SJCRH30 (cell line): ENCODE measurements at places on chromosomes 16 and 17. TPM values are rescaled to one million over a fixed set of nuclear protein-coding genes. Genes with fewer than 3 reads are reported as not detected.

Gene FSCN2
- total RNA-seq, result 0.43 and 0.61 TPM in 2 replicates

Gene BCAS3
- 9.6 and 11.6 TPM in 2 replicates for total RNA-seq

Gene PPP1R1B
- total RNA-seq, result not detected in 2 replicates

DNA sequence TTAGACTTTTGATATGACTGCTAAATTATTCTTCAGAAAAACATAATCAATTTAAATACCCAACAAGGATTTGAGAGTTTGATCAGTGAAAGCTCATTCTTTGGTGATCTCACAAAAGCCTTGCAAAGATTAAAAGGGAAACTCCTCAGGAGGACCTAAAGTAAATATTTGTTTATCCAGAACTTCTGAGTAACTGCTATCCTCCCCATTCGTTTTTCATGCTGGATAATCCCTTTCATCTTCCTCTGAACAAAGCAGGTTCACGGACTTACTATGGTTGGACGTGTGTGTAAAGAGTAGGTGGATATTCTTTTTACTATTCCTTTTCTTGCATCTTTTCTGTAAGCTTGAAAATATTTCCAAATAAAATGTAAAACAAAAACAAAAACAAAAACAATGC lies 124.7 kb downstream of the CPPED1 start:
- no peak overlapping the region for H3K4me3 ChIP-seq
- no peak overlapping the region for H3K27ac ChIP-seq
- no peak for DNase-seq

GRCh38 chr16:56354746-56355145 lies 70.6 kb downstream of the AMFR start:
- no peak for DNase-seq
- H3K4me1 ChIP-seq, result peaks cover 3% of the 10 kb centered on the region; the same call in 1 of the 2 replicates
- no peak overlapping the region for H3K27ac ChIP-seq
- no peak overlapping the region for H3K4me3 ChIP-seq
- H3K36me3 ChIP-seq, result no peaks in the 10 kb centered on the region

DNA sequence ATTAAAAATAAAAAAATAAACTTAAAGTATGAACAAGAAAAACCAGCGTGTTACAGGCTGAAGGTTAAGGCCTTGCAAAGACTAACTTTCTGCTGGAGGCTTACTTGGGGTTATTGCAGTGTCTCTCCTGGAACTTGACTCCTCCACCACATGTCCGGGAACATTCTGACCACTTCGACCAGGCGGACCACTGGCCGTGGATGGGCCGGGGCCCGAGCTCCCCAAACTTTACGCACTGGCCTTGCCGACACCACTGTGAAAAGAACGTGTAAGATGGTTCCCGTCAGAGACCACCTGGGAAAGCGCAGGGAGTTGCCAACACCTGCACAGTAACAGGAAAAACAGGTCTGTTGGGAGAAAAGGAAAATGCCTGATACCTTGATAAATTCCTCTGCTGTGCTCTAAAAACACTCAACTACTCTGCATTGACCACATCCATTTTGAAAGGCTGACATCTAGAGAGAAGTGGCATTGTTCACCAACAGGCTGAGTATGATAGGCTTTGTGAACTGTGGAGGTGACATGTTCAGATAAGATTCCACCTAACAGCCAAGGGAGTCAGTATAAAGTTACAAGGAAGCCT lies 99.1 kb downstream of the ADAMTS18 start:
- H3K4me1 ChIP-seq, result no peaks in the 10 kb centered on the region
- no peak overlapping the region for H3K4me3 ChIP-seq
- no peaks in the 10 kb centered on the region for H3K36me3 ChIP-seq
- H3K27me3 ChIP-seq, result no peaks in the 10 kb centered on the region
- no peak for DNase-seq

- peaks cover 3% of the 10 kb centered on the region; the same call in 1 of the 2 replicates for H3K4me1 ChIP-seq
- no peaks in the 10 kb centered on the region for H3K27me3 ChIP-seq
- H3K4me3 ChIP-seq, result peak overlapping the region; percentile 91
- peaks cover 14% of the 10 kb centered on the region for H3K36me3 ChIP-seq
Observed at GRCh38 chr17:82752371-82753200, 721 bp downstream of the TBCD start.

DNA sequence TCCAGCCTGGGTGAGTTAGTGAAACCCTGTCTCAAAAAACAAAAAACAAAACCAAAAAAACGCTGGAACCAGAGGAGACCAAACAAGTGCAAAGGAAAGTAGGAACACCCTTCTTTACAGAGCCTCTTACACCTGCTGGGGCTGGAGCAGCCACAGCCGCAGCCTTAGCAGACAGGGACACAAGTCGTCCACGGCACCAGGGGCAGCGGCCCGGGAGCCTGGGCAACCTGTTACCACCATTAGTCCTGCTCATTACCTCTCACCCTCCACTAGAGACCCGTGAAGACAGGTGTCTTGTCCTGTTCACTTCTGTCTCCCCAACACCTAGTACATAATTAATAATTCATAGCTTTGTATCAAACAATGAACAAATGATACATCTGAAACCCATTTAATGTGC lies 83.6 kb downstream of the C16orf78 start:
- no peak overlapping the region for H3K4me3 ChIP-seq
- no peaks in the 10 kb centered on the region for H3K4me1 ChIP-seq
- H3K27me3 ChIP-seq, result peaks cover 5% of the 10 kb centered on the region; the same call in 1 of the 2 replicates
- no peaks in the 10 kb centered on the region for H3K36me3 ChIP-seq
